Activated CD4-positive, alpha-beta memory T cell treated with anti-CD3 and anti-CD28 coated beads for 36 hours (primary cell): ENCODE measurements at places on chromosomes 7 and 10.

GRCh38 chr10:178723-179122, 43.5 kb downstream of the ZMYND11 start:
- no peak for DNase-seq

DNA sequence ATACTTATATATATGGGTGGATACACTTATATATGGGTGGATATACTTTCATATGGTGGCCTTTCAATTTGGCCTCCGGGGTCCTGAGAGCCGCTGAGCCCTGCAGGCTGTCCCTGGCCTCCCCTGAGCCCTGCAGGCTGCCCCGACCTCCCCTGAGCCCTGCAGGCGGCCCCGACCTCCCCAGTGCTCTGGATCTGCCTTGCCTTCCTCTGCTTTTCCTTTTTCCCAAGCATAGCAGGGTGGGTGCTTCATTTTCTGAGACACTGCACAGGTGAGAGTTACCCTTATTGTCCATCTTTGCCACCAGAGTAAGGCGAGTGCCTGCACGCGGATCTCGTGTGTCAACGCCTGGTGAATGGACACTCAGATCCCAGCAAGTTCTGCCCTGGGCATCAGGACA, 106.6 kb downstream of the VIPR2 start:
- DNase-seq, result no peak

DNA sequence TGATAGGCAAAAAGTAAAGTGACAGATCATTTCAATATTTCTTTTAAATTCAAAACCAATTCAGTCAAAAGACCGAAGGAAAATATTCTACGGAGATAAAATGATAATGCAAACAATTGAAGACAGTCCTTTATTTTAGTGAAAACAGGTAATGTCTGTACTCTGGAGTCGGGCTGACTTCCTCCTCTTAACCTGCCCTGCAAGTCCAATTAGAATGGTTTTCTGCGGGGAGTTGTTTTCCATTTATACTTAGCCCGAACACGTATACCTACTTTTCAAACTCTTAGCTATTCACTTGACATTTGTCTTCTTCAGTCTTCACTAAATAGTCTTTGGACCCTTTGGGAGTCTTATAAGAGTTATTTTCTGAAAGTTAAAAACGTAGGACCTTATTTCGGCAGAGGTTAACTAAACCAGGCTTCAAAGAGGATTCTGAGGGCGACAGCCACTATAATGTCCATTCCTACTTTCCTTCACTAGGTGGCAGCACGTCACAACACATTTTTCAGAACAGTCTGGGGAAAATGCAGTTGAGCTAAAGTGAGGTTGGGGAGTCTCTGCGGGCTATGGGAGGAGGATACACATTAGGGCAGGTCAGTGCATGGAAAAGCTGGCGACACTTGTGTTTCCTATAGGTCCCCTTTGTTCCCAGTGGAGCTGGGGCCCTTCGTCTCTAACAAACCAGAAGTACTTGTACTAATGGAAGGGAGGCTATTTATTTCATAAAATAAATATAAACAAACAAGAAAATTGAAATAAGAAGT, 472.0 kb downstream of the KCNMA1 start:
- DNase-seq, result peak; percentile 50

GRCh38 chr7:17153536-17153935, 144.9 kb upstream of the AHR start:
- peak; percentile 26 for DNase-seq

GRCh38 chr10:46992803-46993561, 81.8 kb downstream of the PTPN20 start:
- DNase-seq, result no peak
